ENCODE measurements at places on chromosomes 4 and X.

GRCh38 chr4:105179539-105180401 lies 33.1 kb downstream of the TET2 start:
- DNase-seq = no peak

- no peak for DNase-seq
Observed at GRCh38 chr4:6333301-6334202, 63.9 kb downstream of the WFS1 start.

DNA sequence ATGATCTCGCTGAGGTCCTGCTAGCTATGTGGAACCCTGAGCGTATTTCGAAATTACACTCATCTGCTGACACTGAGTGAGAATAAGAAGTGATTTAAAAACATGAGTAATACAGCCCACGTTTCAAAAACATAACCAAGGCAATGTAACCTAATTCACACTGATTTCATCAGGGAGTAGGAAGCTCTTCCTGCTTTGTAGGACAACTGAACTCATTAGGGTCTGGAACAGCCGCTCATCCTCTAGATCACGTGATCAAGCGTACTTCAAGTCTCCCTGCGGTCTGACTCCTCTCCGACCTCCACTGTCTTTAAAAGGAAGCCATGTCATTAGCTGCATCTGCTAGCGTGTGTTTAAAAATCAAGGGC lies 138.0 kb downstream of the NSUN7 start:
- no peak for DNase-seq

DNA sequence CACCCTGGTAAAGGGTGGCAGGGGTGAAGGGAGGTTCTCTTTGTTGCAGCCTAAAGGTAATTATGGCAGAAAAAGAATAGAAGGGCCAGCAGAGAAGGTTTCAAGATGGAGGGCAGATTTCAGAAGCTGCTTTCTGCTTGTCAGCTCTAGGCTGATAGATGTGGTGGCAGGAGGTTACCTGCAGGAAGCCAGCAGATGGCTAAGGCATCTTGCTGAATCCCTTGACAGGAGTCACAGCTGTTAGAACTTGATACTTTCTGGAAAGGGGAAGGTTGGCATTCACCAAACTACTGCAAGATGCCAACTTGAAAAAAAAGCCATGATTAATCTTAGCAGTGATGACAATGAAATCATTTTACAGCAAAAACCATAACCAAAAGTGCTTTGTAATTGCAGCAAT lies 69.5 kb upstream of the CBLL2 start:
- DNase-seq = no peak

DNA sequence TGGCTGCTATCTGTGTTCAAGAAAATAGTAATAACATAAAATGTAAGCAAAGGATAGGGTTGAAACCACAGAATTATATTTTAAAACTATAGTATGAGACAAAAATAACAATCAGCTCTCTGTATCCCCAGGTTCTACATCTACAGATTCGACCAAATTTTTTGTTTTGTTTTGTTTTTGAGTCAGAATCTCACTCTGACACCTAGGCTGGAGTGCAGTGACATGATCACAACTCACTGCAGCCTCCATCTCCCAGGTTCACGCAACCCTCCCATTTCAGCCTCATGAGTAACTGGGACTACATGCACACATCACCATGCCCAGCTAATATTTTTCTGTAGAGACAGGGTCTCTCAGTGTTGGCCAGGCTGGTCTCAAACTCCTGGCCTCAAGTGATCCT lies 113.2 kb downstream of the MAB21L2 start:
- no peak for DNase-seq

GRCh38 chrX:134760650-134761049 lies 102.4 kb upstream of the PLAC1 start:
- no peak for DNase-seq

GRCh38 chrX:104130808-104131207 lies 18.5 kb downstream of the ZCCHC18 start:
- DNase-seq = no peak

GRCh38 chr4:6110681-6111353 lies 89.5 kb downstream of the JAKMIP1 start:
- no peak for DNase-seq

- DNase-seq = no peak
Observed at GRCh38 chrX:96433409-96434077, 251.1 kb upstream of the DIAPH2 start.

DNA sequence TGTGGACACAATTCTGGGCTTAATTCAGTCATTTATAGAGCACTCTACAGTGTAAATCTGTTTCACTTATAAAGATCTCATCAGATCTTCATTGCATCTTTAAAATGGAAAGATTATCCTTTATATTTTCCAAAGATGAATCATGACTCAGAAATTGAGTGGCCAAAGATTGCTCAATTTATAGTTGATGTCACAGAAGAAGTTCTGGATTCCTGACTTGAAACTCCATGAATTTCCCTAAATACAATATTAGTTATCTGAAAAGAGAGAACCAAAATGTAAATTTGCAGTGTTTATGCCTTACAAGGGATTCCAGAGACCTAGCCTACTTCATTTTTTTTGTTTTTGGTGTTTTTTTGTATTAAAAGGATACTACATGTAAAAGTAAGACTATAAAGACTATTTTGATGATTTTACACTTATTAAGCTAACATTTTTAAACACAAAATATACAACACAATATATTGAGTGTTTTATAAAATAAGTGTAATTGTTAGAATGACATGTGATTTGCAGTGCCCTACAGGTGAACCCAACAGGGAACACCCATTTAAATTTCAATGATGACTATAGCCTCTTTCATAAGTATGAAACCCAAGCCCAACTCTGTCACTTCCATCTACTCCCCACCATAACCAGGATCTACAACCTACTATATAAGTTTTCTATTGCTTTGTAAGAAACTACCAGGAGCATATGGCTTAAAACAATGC lies 183.5 kb downstream of the PCDH7 start:
- no peak for DNase-seq

DNA sequence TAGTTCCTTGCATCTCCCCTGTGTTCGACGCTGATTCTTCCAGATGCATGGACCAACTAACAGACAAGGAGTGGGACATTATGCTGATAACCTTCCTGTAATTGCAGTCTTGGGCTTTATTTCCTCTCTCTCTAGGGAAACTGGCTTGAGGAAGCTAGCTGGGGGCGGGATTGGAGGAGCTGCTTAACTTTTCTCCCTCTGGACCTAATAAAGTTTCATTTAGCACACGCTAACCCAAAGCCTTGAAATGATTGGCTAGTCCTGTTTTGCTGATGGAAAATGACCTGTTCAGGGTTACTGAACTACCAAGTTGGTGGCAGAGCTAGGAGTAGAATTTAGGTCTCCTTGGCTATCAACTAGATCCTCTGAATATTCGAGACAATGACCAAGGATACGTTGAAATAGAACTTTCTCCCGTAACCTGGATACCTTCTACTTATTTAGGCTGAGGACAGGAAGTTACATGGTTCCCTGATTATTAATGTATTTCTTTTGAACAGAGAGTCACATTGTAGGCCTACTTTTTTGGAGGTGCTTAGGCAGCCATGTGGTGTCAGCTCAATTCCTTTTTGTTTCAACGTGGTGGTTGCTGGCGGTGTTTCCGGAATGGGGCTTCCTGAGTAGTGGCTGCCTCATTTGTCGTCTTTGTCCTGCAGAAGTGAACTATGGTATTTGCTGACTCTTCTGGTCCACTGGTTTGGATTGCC lies 2.0 kb downstream of the PGK1 start:
- no peak for DNase-seq

DNA sequence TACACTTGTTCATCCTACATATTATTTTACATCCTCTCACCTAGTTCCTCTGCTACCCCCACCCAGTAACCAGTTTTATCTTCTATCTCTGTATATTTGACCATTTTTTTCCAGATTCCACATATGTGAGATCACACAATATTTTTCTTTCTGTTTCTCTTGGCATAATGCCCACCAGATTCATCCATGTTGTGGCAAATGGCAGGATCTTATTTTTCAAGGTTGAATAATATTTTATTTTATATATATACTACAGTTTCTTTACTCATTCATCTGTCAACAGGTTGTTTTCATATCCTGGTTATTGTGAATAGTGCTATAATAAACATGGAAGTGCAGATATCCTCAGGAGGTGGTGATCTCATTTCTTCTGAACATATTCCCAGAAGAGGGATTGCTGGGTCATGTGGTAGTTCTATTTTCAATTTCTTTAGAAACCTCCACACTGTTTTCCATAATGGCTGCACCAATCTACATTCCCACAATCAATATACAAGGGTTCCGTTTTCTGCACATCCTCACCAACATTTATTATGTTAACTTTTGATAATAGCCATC lies 48.2 kb downstream of the THAP9 start:
- DNase-seq = no peak

GRCh38 chr4:147655639-147656038 lies 28.3 kb downstream of the PRMT9 start:
- DNase-seq = no peak

GRCh38 chr4:152099061-152099425 lies 338.2 kb upstream of the GATB start:
- no peak for DNase-seq

DNA sequence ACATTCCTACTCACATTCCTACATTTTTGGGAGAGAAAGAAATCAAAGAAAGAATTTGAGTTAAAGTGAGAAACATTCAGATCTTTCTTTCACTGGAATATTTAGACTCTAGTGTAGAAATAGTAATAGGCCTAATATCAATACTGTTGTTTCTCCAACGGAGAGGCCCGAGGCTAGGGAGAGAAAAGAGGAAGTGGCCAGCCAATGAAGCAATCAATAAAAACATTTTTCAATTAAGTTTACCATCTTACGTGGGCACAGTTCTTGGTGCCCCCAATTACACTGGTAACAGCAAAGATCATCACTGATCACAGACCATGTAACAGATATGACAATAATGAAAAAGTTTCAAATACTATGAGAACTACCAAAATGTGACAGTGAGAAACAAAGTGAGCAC lies 281.4 kb downstream of the GPM6A start:
- DNase-seq = no peak

DNA sequence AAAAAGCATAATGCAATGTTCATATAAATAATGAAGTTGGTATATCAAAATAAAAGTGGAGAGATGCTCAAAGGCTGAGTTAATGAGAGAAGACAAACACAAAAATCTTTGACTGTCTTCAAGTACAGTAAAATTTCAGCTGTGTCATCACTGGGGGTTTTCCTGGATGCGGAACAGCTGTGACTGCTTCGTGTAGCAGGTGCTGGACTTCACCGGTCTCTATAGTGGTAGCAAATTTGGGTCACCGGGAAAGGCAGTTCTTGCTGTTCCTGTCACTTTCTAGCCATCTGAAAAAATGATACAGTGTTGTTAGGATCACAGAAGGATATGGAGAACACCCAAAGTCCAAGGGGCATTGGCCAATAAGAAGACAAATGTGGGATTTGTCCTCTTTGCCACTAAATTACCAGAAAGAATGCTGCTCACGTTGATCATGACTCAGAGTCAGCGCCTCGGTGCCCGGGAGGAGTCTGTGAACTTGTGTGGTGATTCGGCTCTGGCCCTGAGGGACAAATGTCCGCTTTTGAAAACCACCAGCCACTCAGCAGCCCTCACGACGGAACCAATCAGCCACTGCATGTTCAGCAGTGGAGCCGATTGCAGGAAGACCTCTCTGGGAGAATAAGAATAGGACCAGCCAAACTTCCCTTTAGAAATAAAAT lies 230.1 kb upstream of the FAT1 start:
- DNase-seq = no peak

GRCh38 chrX:95346856-95347255 lies 1337.8 kb upstream of the DIAPH2 start:
- no peak for DNase-seq

GRCh38 chrX:68299898-68300297 lies 133.4 kb downstream of the OPHN1 start:
- no peak for DNase-seq

- no peak for DNase-seq
Observed at GRCh38 chr4:142091085-142091513, 454.7 kb downstream of the IL15 start.

GRCh38 chr4:8675383-8675782 lies 82.8 kb downstream of the CPZ start:
- no peak for DNase-seq
